Activated T-cell treated with anti-CD3 and anti-CD28 coated beads for 48 hours (primary cell): ENCODE measurements at places on chromosomes 5 and 9.
A peak's percentile ranks its signal among the peaks of the same experiment; 100 is the strongest.

- DNase-seq, result no peak
Observed at GRCh38 chr9:118000581-118000980, 296.4 kb downstream of the TLR4 start.

- peak; percentile 18 for DNase-seq
Observed at GRCh38 chr5:81750308-81751008, 439 bp downstream of the SSBP2 start.

GRCh38 chr5:57940236-57940635 lies 457.6 kb upstream of the ACTBL2 start:
- DNase-seq, result no peak

- DNase-seq, result no peak
Observed at GRCh38 chr9:126698756-126699155, 85.0 kb downstream of the LMX1B start.

DNA sequence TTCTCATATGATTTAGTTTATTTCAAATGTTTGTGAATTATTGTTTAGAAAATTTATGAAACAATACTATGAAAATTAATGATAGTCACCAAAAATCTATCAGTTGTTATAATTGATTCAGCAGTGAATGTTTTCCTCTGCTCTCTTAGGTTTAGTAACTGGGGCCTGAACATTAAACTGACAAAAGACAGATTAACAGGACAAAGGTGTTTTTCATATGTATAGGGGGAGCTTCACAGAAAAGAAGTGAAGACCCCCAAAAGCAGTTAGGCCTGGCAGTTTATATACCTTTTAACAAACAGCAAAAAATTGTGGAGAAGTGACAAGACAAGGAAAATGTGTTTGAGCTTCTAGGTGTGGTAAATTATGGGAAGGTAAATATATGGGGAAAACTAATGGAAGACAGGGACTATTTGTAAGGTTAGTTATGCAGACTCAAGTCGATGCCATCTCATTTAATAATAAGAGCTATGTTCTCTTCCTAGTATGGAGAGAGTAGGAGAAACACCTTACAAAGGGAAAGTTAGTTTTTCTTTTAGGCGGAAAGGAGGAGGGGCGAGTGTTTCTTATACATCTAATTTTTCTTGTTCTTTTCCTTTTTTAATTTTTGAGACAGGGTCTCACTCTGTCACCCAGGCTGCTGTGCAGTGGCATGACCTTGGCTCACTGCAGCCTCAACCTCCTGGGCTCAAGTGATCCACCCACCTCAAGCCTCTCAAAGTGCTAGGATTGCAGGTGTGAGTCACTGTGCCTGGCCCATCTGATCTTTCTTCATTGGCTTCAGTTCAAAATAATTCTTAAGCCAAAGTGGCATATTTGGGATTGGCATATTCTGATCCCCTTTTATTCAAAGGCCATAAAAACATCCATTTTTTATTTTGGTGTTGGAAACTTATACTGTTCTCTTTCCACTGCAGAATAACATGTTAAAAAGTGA lies 77.8 kb downstream of the C9orf153 start:
- DNase-seq, result no peak

DNA sequence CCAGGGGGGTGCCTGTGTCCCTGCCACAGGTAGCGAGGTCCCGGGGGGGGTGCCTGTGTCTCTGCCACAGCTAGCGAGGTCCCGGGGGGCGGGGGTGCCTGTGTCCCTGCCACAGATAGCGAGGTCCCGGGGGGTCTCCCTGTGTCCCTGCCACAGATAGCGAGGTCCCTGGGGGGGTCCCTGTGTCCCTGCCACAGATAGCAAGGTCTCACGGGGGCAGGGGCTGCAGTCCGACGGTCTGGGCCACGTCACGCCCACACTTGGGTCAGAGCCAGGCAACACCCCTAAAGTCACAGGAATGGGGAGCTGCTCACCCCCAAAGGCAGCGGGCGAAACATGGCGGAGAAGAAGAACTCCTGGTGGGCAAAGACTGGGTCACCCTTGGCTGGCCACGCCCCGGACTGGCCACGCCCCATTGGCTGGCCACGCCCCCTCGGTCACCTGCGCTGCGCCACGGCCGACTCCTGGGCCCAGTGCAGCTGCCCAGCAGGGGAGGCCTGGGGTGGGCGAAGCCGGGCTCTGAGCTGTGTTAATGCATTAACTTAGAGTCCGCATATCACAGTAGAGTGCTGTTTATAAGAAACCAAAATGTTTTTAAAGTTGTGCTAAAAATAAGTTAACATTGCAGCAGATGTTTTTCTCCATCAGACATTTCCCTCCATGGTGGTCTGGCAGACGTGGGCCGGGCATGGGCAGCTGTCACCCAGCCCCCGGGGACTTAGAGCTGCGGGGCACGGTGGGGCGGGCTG lies 7.0 kb downstream of the NOXA1 start:
- DNase-seq, result no peak

DNA sequence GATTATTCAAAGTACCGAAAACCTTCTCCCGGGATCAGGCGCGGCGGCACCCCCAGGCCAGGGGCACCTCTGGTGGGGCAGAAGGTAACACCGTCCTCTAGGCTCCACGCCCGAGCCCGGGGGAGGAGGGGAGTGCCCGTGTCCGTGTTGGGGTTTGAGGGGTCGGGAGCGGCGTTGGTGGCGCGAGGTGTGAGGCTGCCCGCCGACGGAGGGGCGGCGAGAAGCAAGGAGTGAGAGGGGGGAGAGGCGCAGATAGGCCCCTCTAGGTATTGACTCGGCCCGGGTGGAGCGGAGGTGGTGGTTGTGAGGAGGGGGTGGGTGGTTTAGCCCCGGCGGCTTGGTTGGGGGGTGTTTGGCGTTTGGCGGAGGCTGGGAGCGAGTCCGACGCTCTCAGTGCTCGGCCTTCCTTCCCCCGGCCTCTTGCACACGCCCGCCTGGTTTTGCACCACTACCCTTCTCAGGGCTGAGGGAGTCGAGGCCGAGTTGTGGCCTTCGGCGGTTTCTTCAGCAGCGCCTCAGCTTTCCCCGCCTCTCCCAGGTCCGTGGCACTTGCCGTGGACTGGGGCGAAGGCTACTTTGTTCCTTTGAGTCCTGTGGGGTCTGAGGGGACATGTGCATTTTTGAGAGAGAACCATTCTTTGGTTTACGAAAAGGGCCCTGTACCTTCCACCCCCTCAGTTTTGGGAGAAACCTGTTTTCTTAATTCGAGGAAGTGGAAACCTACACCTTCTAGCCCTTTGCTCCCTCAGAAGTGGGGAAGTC lies 450 bp downstream of the GPBP1 start:
- no peak for DNase-seq

- no peak for DNase-seq
Observed at GRCh38 chr5:10625700-10626472, 62.0 kb downstream of the ANKRD33B start.

DNA sequence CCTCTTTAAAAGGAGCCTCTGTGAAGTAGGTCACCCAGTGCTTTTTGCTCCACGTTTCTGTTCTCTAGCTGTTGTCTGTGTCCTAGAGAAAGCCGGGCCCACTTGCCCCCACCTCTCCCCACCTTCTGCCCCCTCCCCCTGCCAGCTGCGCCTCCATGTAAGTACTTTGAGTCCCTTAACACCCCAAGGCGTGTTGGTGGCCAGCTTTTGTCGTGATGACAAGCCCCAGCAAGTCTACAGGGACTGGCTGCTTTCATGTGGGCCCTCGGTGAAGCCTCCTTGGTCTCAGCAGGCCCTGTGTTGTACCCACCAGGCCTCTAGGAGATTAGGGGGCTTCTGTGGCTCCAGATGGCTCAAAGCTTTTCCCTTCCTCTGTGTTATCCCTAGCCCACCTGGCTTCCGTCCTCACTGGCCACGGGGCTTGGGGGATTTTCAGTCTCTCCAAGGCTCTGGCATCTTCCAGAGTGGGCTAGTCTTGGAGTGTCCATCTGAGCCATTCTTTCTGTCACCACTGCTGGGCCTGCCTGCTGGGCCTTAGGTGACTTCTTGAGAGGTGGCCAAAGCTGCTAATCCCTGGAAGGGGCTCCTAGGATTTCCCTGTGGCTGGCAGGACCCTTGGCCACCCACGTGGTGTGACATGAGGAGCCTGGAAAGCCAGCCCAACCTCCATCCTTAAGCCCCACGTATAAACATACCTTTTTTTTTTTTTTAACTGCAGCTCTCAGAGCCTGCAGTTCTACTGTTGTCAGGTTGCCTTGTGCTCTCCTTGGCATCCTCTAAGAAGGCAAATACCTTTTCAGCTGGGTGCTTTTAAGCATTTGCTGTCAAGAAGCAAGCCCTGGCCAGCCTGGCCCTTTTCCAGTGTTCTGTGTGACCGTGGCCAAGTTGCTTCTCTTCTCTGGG lies 1.1 kb upstream of the NDST1 start:
- DNase-seq, result no peak

- no peak for DNase-seq
Observed at GRCh38 chr5:174559141-174559540, 165.2 kb upstream of the MSX2 start.

- DNase-seq, result peak; percentile 10
Observed at GRCh38 chr9:5389109-5389732, 48.5 kb downstream of the PLGRKT start.

DNA sequence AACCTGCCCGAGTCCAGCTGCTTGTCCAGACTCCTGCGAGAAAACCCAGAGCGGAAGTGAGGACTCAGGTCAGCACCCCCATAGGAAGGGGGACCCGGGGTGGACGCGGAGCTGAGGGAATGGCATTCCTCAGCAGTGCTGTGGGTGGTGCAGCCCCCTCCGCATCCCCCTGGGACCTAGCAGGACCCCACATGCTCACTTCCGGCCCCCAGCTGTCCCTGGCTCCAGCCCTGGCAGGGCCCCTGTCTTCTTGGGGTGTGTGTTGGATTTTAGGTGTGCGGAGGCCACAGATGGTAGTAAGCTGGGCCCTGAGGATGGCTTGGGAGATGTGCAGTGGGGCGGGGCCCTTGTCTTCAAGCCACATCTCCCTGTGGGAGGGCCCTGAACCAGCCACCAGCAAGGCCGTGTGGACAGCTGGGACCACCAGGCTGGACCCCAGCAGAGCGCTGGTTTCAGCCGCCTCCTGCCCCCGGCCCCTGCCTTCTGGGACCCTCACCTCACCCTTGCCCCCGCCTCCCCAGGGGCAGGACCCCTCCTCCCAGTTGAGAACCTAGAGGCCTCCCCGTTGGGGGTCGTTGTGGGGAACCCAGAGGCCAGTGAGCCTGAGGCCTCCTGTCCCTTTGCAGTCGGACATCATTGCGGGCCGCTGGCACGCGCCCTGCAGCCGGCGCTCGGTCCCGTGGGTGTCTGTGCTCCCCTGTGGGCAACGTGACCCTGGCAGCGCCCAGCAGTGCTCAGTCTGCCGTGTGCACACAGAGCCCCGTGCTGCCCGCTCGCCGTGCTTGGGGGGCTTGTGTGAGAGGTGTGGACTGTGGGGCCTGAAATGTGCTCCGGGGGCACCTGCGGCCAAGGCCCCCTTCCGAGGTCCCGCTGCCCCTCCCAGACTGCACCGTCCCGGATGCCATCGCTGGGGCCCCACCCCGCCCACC lies 10.8 kb upstream of the SLC9A3 start:
- DNase-seq, result no peak

DNA sequence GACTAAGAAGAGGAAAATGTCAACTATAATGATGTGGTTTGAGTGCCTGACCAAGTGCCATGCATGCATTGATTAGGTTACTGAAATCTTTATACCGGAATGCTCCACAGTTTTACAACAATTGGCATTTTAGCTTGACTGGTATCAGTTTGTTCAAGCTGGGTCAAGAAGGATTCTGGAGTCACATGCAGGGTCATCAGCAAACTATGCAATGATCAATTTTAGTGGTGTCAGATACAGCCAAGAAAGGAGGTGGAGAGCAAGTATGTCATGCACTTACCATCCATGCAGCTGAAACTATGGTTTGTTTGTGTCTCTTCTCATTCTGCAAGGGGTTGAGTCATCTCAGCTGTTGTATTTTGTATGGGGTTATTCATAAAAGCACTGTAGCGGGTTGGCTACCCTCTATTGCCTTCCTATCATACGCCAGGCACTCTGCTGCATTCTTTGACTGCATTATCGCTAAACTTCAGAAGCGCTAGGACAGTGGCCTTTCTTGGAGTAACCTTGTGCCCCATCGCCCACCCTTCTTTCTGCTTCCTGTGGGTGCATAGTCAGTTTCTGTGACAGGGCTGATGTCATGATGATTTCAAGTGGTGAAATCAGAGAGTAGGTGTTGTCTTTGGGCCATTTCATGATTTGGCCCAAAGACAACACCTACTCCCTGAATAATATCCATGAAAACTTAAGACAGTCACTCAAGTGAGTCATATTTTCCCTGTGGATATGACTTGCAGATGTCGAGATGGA lies 145.4 kb downstream of the MTX3 start:
- DNase-seq, result peak; percentile 15

DNA sequence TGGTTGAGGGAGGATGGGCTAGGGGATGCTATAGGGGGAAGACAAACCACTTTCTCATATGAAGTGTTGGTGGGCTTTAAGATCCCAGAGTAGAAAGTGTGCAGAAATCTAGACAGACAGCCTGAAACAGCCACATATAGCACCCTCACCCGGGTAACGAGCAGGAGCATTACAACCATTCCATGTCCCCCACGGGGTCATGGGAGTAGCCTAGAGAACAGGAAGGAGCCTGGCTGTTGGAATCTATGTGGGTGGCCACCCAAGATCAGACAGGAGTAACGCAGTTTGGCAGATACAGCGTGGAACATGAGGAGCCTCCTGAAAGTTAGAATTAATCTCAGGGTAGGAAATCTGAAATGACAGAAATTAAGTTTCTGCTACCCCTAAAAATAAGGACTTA lies 146.1 kb upstream of the RAI14 start:
- no peak for DNase-seq

DNA sequence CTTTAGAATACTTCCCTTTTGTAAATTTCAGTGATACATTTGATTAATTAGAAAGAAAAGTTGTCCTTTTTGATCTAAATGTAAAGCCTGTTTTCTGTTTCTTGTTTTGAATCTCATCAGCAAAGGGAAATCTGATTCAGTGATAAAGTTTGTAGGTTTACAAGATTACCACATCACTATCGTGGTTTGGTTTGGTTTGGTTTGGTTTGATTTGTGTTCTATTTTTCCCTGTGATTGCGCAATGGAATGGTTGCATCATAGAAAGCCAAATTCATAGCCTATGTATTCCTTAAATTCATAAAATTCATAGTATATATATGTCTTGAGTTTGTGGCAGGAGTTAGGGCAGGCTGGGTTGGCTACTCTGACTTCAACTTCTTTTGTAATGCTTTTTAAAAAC lies 15.2 kb downstream of the SRFBP1 start:
- DNase-seq, result no peak

- DNase-seq, result no peak
Observed at GRCh38 chr9:131676431-131676972, 63.4 kb downstream of the RAPGEF1 start.

GRCh38 chr5:134127376-134127861 lies 12.9 kb downstream of the TCF7 start:
- DNase-seq, result no peak

GRCh38 chr5:177601126-177601525 lies 1.2 kb downstream of the B4GALT7 start:
- no peak for DNase-seq

GRCh38 chr5:9715891-9716335 lies 85.8 kb upstream of the TAS2R1 start:
- no peak for DNase-seq

- peak; percentile 22 for DNase-seq
Observed at GRCh38 chr5:79020861-79021561, 35.9 kb upstream of the ARSB start.

DNA sequence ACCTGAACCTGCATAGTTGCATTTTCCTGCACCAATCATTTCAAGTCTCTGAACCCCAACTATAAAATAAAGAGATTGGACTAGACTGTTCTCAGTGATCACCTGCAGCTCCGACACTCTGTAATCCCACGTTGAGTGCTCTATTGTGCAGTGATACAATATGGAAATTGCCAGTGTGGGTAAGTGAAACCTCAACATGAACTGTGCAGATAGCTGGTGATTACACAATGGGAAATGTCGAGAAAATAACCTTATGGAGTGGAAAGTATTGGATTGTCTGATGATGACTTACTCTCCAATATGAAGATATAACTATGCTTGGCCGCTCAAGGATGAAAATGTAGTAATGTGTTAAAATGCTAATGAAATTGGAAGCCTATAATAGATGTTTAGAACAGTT lies 293.1 kb upstream of the BRINP1 start:
- DNase-seq, result no peak
